Stimulated activated CD4-positive, alpha-beta T cell treated with anti-CD3 and anti-CD28 coated beads, Interleukin-1b, Interleukin-23, amount 100 ng/mL, for 24 hours (primary cell): ENCODE measurements at places on chromosomes 4 and X.

- no peak for DNase-seq
These were observed 41.3 kb upstream of the VCX start for GRCh38 chrX:7801711-7802110.

DNA sequence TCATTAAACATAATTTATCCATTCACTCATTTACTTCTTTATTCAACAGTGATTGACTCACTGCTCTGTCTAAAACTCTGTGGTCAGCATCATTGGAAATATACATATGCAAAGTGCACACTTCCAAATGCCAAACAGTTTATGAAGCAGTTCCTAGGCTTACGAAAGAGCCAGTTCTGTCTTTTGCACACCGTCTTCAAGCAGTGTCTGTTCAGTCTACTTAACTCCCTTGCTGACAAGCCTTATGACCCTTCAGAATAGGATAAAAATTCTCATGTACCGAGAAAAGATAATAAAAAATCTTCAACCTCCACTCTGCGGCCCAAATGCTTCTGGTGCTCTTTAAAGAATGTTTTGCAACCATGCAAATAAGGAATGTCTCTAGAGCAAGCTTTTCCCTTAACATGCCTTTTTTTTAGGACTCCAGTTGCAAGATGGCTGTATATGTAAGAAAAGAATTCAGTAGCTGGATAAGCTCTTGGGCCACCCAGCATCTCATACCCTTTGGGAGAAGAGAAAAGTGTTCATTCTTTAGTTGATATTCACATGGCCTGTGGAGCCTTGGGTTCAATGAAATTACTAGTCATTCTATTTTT is 1037.0 kb upstream of the SLIT2 start:
- DNase-seq = no peak

- no peak for DNase-seq
These were observed 136.2 kb downstream of the CPZ start for GRCh38 chr4:8728536-8729407.

DNA sequence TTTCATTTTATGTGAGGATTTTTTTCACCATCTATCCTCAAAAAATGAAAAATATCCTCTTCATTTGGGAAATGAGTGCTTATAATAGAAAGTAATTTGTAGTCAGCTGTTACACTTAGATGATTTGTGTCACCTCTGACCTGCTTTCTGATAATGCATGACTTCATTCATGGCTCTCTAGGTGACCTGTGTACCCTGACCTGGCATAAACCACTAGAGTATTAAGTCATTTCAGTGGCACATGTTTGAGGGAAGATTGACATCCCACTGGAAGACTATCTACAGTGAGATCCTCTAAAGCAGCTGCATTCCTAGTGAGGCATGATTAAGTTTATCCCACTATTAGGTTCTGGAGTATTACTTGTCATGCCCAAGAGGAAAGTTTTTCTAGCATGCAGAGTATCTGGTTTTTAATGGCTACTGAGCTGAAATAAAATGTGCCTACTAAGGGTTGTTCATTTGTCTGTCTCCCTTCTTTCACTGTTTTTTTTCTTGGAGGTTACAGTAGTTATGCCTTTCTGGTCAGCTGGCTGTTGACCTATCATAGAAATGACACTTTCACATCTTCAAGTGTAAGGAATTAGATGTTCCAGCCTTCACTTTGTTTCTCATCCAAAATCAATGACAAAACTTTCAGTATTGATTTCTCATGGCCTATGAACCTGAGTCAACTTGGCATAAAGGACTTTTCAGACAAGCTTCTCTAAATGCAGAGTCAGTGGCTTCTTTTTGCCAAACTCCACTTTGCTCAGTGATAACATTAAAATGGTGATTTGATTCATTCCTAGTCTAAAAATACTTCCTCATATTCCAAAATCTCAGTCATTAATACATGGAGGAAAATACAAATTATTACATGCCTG is 33.1 kb downstream of the TET2 start:
- no peak for DNase-seq

GRCh38 chr4:72391281-72391680 is 177.7 kb downstream of the ADAMTS3 start:
- DNase-seq = no peak

DNA sequence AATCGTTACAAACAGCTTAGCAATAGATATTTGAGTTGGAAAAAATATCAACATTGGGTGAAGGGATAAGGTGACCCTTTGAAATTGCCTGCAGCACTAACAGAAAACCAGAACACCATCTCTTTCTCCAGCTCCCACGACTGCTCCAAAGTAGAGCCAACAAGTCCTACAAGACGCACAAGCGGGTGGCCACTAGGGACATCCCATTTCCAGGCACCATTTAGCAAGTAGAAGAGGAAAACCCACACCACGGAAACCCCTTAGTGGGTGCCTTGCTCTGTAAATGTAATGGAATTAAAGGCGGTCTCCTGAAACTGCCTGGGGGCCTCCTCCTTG is 1.9 kb downstream of the ARHGAP6 start:
- no peak for DNase-seq
